ENCODE measurements at places on chromosomes 7 and 10. TPM values are rescaled to one million over a fixed set of nuclear protein-coding genes. Genes with fewer than 3 reads are reported as not detected.

Gene INPP5A
- total RNA-seq: 20.1 TPM

Gene CDC14C
- not detected for total RNA-seq

Gene LOXL4
- total RNA-seq: 138 TPM

Gene AKR1C4
- total RNA-seq: not detected

Gene C10orf105
- under 0.01 TPM for total RNA-seq

Gene COL26A1
- not detected for total RNA-seq

Gene ZNF277
- 35.6 TPM for total RNA-seq

Gene TSPAN12
- 5.2 TPM for total RNA-seq

Gene TMEM130
- 1.0 TPM for total RNA-seq

Gene RPEL1
- total RNA-seq: not detected

Gene DOCK1
- total RNA-seq: 68.6 TPM
